Naive B cell (primary cell): ENCODE measurements at places on chromosomes 7 and 10. TPM values are rescaled to one million over a fixed set of nuclear protein-coding genes. Genes with fewer than 3 reads are reported as not detected.
A peak's percentile ranks its signal among the peaks of the same experiment; 100 is the strongest.

GRCh38 chr7:157658851-157659412 lies 322.1 kb downstream of the DNAJB6 start:
- no peak for DNase-seq
- no peak overlapping the region for H3K27ac ChIP-seq
- H3K27me3 ChIP-seq: no peaks in the 10 kb centered on the region
- H3K4me3 ChIP-seq: no peak overlapping the region
- no peaks in the 10 kb centered on the region for H3K36me3 ChIP-seq

GRCh38 chr10:17510242-17510908 lies 56.0 kb upstream of the ST8SIA6 start:
- no peaks in the 10 kb centered on the region for H3K36me3 ChIP-seq
- no peaks in the 10 kb centered on the region for H3K27me3 ChIP-seq
- no peak overlapping the region for H3K4me3 ChIP-seq
- DNase-seq: no peak

GRCh38 chr7:131826960-131827359 lies 270.5 kb upstream of the PODXL start:
- H3K27ac ChIP-seq: no peak overlapping the region
- H3K36me3 ChIP-seq: no peaks in the 10 kb centered on the region
- no peak overlapping the region for H3K4me3 ChIP-seq
- H3K4me1 ChIP-seq: no peaks in the 10 kb centered on the region
- DNase-seq: no peak
- peaks cover 22% of the 10 kb centered on the region for H3K27me3 ChIP-seq

BPGM gene
- 26.3 TPM for polyA plus RNA-seq

SEC61G gene
- 187 TPM for polyA plus RNA-seq

- no peaks in the 10 kb centered on the region for H3K27me3 ChIP-seq
- H3K27ac ChIP-seq: no peak overlapping the region
- no peak overlapping the region for H3K4me3 ChIP-seq
These were observed 33.9 kb downstream of the BNIP3 start for GRCh38 chr10:131947631-131948347.

LIPF gene
- not detected for polyA plus RNA-seq

DNA sequence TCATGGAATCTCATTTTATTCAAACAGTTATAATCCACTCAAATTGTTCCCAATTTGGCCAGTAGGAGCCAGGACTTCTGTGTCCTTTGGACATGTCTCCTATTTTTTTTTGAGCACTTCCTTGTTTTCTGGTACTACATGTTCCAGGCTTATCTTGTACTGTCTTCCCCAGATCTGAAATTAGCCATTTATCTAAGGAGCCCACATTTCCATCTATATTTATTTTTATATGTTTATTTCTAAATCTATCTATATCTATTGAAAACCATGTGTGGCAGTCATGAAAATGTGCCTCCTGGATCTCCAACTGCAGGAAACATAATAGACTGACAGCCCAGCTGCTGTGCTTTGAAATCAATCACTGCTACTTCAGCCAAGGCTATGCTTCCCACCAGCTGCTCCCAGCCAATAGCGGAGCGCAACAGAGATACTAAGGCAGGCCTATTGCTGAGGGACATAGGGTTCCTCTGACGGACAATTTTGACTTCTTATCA lies 147.1 kb downstream of the LRRC4 start:
- H3K27me3 ChIP-seq: no peaks in the 10 kb centered on the region
- peaks cover 10% of the 10 kb centered on the region for H3K4me1 ChIP-seq
- DNase-seq: no peak
- peaks cover 27% of the 10 kb centered on the region for H3K36me3 ChIP-seq
- no peak overlapping the region for H3K27ac ChIP-seq

- peaks cover 10% of the 10 kb centered on the region for H3K27me3 ChIP-seq
- no peak for DNase-seq
- H3K27ac ChIP-seq: no peak overlapping the region
- peaks cover 5% of the 10 kb centered on the region for H3K4me1 ChIP-seq
These were observed 63.7 kb upstream of the AUTS2 start for GRCh38 chr7:69534461-69535041.

- no peak overlapping the region for H3K27ac ChIP-seq
- DNase-seq: no peak
- no peaks in the 10 kb centered on the region for H3K36me3 ChIP-seq
- peaks cover 11% of the 10 kb centered on the region for H3K27me3 ChIP-seq
- no peak overlapping the region for H3K4me3 ChIP-seq
- H3K4me1 ChIP-seq: no peaks in the 10 kb centered on the region
These were observed 410.6 kb downstream of the GLRX3 start for GRCh38 chr10:130546841-130547240.

ASB4 gene
- polyA plus RNA-seq: not detected

PLOD3 gene
- 10.6 TPM for polyA plus RNA-seq

HSPA12A gene
- polyA plus RNA-seq: 0.29 TPM

GRCh38 chr7:30027740-30028215 lies 434 bp upstream of the PLEKHA8 start:
- peaks cover 24% of the 10 kb centered on the region for H3K4me1 ChIP-seq
- peak overlapping the region; percentile 94 for H3K4me3 ChIP-seq
- DNase-seq: no peak
- peak overlapping the region; percentile 97 for H3K27ac ChIP-seq

GRCh38 chr10:90745565-90745964 lies 112.3 kb downstream of the HTR7 start:
- no peak overlapping the region for H3K4me3 ChIP-seq
- no peak overlapping the region for H3K27ac ChIP-seq
- DNase-seq: no peak
- H3K27me3 ChIP-seq: peaks cover 19% of the 10 kb centered on the region
- H3K36me3 ChIP-seq: no peaks in the 10 kb centered on the region
- H3K4me1 ChIP-seq: peaks cover 6% of the 10 kb centered on the region

MKI67 gene
- polyA plus RNA-seq: not detected

- no peaks in the 10 kb centered on the region for H3K36me3 ChIP-seq
- no peak overlapping the region for H3K27ac ChIP-seq
- no peak for DNase-seq
These were observed 257.2 kb upstream of the CACNA2D1 start for GRCh38 chr7:82700741-82701140.

DNA sequence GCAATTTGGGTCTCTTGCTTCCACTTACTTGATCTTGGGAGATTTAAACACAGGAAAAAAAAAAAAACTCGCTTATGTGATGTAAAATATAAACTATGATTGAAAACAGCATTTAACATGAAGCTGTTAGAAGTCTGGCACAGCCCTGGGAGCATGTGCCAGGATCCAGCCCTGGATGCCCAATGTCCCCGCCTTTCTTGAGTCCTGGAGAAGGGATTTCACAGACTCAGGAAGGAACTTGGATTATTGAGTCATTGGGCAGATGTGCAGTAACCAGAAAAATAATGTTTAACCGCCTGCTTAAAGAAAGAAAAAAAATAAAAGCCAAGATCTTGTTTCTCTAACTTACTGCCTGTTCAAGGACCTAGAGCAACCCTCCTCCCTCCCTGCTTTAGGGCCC lies 3.7 kb upstream of the JCAD start:
- H3K27ac ChIP-seq: no peak overlapping the region
- DNase-seq: no peak
- H3K4me1 ChIP-seq: peaks cover 9% of the 10 kb centered on the region
- H3K4me3 ChIP-seq: no peak overlapping the region
- peaks cover 7% of the 10 kb centered on the region for H3K36me3 ChIP-seq

DNA sequence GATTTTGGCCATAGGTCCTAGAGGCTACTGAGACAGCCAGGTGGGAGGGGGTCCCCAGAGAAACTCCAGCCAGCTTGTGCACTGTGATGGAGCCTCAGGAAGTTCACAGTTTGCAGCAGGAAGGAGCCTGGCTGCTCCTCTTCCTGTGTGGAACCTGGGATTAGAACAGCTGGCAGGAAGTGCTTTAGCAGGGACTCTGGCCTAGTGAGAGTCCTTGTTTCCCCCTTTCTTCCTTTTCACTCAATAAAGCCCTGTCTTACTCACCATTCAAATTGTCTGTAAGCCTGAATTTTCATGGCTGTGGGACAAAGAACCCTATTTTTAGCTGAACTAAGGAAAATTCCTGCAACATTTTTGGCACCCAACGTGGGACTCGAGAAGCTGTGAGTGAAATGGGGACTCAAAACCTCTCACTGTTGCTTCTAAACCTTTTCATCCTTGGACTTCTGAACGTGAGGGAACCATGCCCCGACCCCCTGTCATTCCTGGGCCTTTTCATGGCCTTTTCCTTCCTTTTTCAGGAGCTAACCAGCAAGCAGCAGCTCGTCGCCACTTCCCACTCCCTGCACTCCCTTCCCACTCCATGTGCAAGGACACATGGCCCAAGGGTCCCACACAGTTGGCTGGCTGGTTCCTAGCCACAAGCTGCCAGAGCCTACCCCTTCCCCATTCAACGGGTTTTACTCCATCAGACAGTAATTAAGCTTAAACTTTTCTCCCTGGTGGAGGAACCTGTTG lies 32.8 kb upstream of the SORCS3 start:
- H3K27ac ChIP-seq: no peak overlapping the region
- peaks cover 5% of the 10 kb centered on the region for H3K27me3 ChIP-seq
- H3K36me3 ChIP-seq: no peaks in the 10 kb centered on the region
- no peak for DNase-seq

MYO1G gene
- 83.1 TPM for polyA plus RNA-seq

DNA sequence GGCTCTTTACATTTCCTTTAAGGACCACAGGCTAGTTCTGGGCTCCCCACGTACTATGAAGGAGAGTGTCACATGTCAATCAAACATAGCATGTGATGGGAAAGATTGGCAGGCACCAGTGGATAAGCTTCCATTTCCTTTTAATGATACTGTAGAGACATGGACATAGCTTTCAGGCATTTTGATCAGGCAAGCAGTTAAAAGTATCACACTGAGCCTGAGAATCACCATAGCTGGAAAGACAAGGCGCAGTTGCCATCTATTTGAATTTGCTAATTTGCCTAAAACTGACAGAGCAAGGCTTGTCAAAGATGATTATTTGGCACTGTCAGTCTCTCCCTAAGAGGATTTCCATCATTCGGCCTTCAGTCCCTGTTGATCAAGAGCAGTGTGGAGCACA lies 263.4 kb upstream of the TAC1 start:
- no peak overlapping the region for H3K27ac ChIP-seq
- no peak overlapping the region for H3K4me3 ChIP-seq
- H3K4me1 ChIP-seq: no peaks in the 10 kb centered on the region
- no peaks in the 10 kb centered on the region for H3K36me3 ChIP-seq
- no peaks in the 10 kb centered on the region for H3K27me3 ChIP-seq
- no peak for DNase-seq

DNA sequence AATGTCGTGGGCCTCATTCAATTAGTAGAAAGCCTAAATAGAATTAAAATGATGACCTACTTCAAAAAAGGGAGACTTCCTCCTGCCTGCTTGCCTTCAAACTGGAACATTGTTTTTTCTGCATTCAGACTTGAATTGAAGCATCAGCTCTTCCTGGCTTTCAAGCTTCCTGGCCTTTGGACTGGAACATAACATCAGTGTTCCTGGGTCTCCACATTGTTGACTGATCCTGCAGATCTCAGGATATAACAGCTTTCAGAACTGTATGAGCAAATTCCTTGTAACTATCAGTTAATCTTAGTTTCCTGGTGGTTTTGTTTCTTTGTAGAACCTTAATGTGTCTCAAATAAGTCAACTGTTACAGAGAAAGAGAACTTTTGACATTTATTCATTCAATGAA lies 18.6 kb downstream of the MAGI2 start:
- no peaks in the 10 kb centered on the region for H3K4me1 ChIP-seq
- no peaks in the 10 kb centered on the region for H3K27me3 ChIP-seq
- no peak for DNase-seq
- H3K4me3 ChIP-seq: no peak overlapping the region
- H3K27ac ChIP-seq: no peak overlapping the region
- no peaks in the 10 kb centered on the region for H3K36me3 ChIP-seq

GRCh38 chr10:29710128-29710527 lies 75.4 kb upstream of the SVIL start:
- no peaks in the 10 kb centered on the region for H3K36me3 ChIP-seq
- no peak overlapping the region for H3K4me3 ChIP-seq
- no peak overlapping the region for H3K27ac ChIP-seq
- H3K4me1 ChIP-seq: no peaks in the 10 kb centered on the region
- no peak for DNase-seq

- no peaks in the 10 kb centered on the region for H3K36me3 ChIP-seq
- H3K4me1 ChIP-seq: no peaks in the 10 kb centered on the region
- no peak overlapping the region for H3K27ac ChIP-seq
These were observed 134.2 kb upstream of the NEBL start for GRCh38 chr10:21031232-21031795.

- H3K4me3 ChIP-seq: no peak overlapping the region
- no peak for DNase-seq
- H3K36me3 ChIP-seq: peaks cover 6% of the 10 kb centered on the region
- H3K27ac ChIP-seq: no peak overlapping the region
- H3K4me1 ChIP-seq: peaks cover 2% of the 10 kb centered on the region
These were observed 137.6 kb downstream of the LYZL1 start for GRCh38 chr10:29426420-29426819.

DNA sequence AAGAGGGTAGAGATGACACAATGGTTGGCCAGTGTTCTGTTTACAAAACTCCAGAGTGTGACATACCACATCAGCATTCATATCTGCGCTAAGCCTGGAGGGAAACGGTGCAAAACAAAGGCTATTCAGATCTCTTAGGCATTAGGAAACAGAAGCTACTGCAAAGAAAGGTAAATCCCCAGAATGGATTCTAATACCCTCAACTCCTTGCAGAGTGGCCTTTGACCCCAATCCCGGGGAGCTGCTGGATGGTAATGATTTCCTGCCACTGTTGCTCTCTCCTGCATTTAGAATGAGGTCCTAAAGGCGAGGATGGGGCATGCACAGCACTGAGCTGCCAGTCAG lies 65.2 kb downstream of the AOAH start:
- no peak overlapping the region for H3K27ac ChIP-seq
- H3K4me1 ChIP-seq: no peaks in the 10 kb centered on the region
- no peaks in the 10 kb centered on the region for H3K36me3 ChIP-seq

DNA sequence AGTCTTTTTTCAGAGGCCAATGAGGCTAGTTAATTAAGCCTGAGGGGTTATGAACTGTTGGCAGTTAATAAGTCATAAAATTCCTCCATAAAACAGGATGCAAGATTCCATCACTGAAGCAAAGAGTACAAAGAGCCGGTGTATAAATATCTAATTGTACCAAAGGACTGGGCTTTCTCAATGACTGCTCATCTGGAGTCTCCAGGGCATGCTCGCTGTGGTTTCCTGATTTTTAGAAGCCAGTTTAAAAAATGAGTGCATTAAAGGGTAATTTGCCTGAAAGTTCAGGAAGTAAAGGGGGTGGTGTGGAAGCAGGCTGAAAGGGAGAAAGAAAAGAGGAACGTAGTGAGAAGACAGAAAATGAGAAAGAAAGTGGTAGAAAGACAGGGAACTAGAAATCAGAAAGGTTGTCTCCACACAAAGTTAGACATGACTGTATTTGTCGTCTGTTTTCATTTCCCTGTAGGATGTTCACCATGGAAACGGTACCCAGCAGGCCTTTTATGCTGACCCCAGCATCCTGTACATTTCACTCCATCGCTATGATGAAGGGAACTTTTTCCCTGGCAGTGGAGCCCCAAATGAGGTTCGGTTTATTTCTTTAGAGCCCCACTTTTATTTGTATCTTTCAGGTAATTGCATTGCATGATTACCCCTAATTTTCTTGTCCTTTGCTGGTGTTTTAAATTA lies 282.3 kb downstream of the TWIST1 start:
- no peak for DNase-seq
- peak overlapping the region; percentile 1 for H3K27ac ChIP-seq
- H3K27me3 ChIP-seq: no peaks in the 10 kb centered on the region
- H3K36me3 ChIP-seq: peaks cover 10% of the 10 kb centered on the region
- H3K4me3 ChIP-seq: no peak overlapping the region
